ENCODE measurements at places on chromosomes 5 and 9.

GRCh38 chr9:88818495-88819201, 172.6 kb upstream of the S1PR3 start:
- DNase-seq = no peak

DNA sequence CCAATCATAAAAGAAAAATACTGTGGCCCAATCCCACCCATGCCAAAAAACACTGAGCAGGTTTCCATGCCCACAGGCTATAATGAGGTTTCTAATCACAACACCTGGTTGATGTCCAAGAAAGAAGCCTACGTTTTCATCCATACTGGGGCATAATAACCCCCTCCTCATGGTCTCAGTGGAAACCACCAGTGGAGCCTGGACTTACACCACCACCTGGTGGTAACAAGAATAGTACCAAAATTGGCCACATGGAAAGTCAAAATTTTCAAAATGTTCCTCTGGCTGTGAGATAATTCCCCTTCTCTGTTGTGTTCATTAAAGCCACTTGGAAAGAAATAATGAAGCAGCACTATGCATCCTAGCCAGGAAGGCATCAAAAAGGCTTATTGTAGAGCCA, 687.3 kb upstream of the ST8SIA4 start:
- no peak for DNase-seq

DNA sequence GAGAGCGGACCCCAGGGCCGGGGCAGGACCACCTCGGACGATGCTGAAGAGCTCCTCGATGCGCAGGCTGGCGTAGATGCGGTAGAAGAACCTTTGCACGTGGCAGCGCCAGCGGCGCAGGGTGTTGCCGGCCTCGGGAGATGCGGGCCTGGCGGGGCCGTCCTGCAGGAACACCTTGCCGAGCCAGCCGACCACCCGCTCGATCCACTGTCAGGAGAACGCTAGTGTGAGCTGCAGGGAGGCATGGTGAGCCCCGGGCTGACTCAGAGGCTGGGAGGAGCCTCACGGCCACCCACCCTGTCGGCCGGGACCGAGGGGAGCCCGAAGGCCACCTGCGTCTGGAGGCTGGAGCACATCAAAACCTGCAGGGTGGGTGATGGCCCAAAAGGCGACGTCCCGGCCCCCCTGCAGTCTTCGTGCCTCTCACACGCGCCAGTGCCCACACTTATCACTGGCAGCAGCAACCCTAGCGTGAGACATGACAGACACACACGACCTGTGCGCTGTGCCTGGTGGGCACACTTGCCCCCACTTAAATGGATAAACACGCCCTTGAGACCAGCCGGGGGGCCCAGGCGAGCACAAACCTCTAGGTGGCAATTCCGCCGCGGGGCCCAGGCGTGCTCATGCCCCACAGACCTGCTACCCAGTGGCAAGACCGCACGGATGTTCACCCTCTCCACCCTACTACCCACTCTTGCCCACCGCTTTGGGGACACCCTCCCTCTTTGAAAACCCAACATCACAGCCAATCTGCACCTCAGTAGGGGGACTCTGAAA, 3.3 kb downstream of the ANAPC2 start:
- DNase-seq = no peak

DNA sequence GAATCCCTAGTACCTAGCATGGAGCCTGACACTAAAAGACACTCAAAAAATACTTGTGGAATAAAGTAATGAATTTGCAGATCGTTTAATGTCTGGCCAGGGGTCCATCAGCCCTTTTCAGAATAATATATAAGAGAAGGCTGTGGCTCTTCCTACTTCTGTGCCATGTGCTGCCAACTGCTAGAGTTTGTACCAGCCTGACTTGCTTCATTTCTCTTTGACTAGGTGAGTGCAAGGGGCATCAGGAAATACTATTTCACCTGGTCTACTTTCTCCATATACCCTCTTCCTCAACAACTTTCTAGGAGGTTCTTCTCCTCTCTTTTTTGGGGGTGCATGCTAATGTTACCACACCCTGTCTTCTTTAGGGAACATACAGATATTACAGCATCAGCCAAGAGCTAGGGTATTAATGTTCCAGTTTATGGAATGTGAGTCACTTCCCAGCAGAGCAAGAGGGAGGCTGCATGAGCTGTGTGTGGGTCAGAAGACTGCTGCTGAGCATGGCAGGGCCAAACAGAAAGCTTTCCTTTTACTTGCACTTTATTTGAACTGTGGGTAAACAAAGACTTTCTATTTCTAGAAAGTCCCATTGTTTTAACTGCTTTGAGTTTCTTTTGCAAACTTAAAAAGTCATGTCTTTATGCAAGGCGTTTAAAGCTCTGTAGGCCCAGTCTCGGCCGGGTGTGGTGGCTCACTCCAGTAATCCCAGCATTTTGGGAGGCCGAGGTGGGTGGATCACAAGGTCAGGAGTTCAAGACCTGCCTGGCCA, 158.9 kb downstream of the ADAMTSL1 start:
- DNase-seq = no peak

DNA sequence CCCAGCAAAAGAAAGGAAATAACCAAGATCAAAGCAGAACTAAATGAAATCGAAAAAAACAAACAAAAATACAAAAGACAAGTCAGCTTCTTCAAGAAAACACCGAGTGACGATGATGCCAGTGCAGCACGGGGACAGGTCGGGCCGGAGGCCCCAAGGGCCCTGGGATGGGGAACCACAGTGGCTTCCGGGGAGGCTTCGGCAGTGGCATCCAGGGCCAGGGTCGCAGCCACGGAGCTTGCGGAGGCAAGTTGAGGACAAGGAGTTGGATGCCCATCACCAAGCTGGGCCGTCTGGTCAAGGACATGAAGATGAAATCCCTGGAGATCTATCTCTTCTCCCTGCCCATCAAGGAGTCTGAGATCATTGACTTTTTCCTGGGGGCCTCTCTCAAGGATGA, 53.2 kb upstream of the WDR41 start:
- no peak for DNase-seq
